ENCODE measurements at places on chromosomes 4 and X.

DNA sequence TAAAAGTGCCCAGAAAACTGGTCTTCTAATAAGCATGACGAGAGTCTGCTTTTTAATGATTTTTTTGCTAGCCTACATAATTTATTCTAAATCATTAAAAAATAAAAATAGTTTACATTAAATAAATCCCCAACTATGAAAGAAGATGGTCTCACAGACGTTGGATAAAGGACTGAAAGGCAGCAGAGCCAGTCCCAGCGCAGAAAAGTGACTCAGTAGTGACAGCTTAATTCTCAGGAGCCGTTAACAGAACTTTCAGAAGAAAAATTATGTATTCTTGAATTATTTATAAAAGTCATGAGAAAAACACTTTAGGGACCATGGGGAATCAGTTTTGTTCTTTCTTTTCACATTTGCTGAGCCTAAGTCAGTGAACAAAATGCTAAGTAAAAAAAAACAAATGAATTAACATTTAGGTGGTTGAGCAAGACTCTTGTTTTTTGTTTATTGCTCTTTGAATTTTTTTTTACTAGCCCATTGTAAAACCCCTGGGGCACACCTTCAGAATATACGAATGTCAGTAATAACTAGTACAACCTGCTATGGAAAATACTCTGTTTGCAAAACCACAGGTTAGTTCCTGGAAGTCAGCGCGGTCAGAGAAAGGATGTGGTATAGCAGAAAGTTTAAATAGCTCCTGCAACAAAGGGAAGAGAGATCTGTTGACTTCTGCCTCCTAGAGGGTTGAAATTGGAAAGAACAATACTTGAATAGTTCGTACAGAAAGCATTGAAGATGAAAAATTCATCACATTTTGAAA lies 50.4 kb upstream of the CCDC160 start:
- H3K36me3 ChIP-seq: no peaks in the 10 kb centered on the region
- H3K27ac ChIP-seq: peak overlapping the region; percentile 0
- peaks cover 22% of the 10 kb centered on the region for H3K4me1 ChIP-seq

DNA sequence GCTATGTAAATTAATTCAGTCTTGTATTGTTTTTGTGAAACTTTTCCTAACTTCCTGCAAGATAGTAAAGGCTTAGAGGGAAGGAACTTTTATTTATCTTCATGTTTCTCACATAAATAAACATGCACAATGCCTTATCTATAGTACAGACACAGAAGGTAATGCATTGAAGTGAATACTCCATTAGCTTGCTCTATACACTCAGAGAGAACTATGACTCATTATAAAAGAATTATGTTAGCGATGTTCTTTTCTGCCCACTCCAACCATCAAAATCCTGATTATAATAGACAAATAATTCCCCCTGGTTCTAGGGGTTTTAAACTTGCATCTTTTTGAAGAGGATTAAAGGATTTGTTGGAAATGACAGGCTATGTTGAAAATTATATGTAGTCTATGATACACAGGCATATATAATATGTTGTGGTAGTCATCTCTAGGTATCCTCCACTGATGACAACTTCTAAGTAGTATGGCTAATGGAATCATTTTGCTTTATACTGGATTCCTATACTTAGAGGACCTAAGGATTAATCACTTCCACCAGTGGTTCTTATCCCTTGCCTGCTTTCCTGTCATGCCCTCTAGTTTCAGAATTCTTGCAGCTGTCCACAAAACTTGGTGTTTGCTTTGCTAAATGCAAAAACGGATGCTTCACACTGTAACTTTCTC lies 115.7 kb downstream of the NDST4 start:
- H3K27ac ChIP-seq: no peak overlapping the region
- peaks cover 10% of the 10 kb centered on the region for H3K4me1 ChIP-seq
- no peak for DNase-seq
- peak overlapping the region; percentile 4 for H3K4me3 ChIP-seq
- peaks cover 3% of the 10 kb centered on the region for H3K27me3 ChIP-seq
- peaks cover 4% of the 10 kb centered on the region for H3K36me3 ChIP-seq

DNA sequence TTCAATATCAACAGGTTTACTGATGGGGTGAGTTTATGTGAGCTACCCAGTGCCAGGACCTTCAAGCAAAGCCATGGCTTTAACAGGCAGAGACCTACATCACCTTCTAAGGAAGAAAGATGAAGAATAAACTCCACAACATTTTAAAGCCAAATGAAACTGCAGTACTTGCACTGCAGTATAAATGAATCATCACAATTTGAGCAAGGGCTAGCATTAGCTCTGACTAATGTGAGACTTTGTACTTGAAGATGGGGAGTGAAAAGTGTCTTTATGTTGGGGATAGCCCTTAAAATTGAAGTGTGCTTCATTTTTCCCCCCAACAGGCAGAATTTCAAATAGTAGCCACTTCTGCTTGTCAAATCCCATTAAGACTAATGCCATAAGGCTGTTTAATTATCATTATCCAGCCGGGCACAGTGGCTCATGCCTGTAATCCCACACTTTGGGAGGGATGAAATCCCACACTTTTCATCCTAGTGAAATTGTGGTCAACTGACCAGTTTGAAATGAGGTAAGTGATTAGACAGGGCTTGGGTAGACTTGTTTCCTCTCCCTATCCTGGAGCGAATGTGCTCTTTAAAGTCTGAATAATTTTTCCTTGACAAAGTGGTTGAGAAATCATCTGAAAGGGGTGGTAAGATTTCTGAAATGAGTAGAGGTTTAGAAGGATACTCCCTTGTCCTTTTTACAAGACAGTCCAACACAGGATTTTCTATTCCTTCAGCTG lies 27.2 kb upstream of the GPR34 start:
- no peak overlapping the region for H3K4me3 ChIP-seq
- no peaks in the 10 kb centered on the region for H3K27me3 ChIP-seq
- H3K4me1 ChIP-seq: no peaks in the 10 kb centered on the region
- DNase-seq: no peak
- peaks cover 16% of the 10 kb centered on the region for H3K36me3 ChIP-seq
- H3K27ac ChIP-seq: no peak overlapping the region

DNA sequence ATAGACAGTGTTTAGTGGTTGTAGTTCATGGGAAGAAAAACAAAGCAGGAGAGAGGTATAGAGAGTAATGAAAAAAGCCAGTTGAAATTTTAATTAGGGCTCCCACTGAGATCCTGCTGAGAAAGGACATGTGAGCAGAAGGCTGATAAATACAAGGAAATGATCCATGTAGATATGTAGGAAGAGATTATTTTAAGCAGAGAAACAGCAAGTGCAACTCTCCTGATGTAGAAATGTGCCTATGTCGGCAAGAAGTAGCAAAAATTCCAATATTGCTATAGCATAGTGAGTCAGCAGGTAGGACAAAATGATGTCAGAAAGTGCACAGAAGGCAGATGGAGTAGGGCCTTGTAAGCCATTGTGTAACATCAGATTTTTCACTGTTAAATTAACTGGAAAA lies 1027.3 kb downstream of the PCDH18 start:
- H3K4me1 ChIP-seq: no peaks in the 10 kb centered on the region
- H3K27ac ChIP-seq: no peak overlapping the region
- no peak overlapping the region for H3K4me3 ChIP-seq
- DNase-seq: no peak
- H3K36me3 ChIP-seq: no peaks in the 10 kb centered on the region

GRCh38 chrX:77009691-77010090 lies 437.5 kb upstream of the FGF16 start:
- no peaks in the 10 kb centered on the region for H3K4me1 ChIP-seq
- no peak overlapping the region for H3K4me3 ChIP-seq
- no peaks in the 10 kb centered on the region for H3K36me3 ChIP-seq
- DNase-seq: no peak

GRCh38 chr4:17030543-17030942 lies 132.1 kb upstream of the LDB2 start:
- no peak overlapping the region for H3K27ac ChIP-seq
- no peaks in the 10 kb centered on the region for H3K4me1 ChIP-seq
- no peaks in the 10 kb centered on the region for H3K36me3 ChIP-seq
- DNase-seq: no peak
- no peaks in the 10 kb centered on the region for H3K27me3 ChIP-seq
- no peak overlapping the region for H3K4me3 ChIP-seq

- H3K27ac ChIP-seq: no peak overlapping the region
- H3K4me3 ChIP-seq: no peak overlapping the region
- no peaks in the 10 kb centered on the region for H3K4me1 ChIP-seq
- no peak for DNase-seq
These were observed 50.3 kb downstream of the SSX3 start for GRCh38 chrX:48306175-48306574.

DNA sequence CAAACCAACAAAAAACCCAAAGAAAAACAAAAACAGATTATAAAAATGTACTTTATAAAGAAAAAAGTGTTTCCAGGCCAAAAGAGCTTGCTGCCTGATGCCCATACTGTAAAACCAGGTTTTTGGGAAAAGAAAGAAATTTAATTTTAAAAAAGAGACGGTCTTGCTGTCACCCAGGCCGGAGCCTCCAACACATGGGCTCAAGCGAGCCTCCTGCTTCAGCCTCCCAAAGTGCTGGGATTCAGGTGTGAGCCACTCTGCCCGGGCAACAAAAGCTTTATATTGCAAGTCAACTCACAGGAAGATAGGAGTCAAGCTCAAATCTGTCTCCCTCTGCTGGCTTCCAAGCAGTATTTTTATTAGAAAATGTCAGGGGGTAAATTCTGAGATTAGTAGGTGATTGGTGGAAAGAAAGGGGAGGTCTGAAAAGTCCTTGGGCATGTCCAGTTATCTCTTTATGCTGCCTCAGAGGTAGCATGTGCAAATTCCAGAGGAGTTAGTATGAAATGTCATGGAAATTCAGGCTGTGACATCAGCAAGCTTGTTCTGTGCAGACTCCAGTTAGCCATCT lies 39.4 kb downstream of the MGST2 start:
- no peak overlapping the region for H3K4me3 ChIP-seq
- H3K27me3 ChIP-seq: no peaks in the 10 kb centered on the region
- H3K36me3 ChIP-seq: peaks cover 33% of the 10 kb centered on the region
- no peak for DNase-seq

DNA sequence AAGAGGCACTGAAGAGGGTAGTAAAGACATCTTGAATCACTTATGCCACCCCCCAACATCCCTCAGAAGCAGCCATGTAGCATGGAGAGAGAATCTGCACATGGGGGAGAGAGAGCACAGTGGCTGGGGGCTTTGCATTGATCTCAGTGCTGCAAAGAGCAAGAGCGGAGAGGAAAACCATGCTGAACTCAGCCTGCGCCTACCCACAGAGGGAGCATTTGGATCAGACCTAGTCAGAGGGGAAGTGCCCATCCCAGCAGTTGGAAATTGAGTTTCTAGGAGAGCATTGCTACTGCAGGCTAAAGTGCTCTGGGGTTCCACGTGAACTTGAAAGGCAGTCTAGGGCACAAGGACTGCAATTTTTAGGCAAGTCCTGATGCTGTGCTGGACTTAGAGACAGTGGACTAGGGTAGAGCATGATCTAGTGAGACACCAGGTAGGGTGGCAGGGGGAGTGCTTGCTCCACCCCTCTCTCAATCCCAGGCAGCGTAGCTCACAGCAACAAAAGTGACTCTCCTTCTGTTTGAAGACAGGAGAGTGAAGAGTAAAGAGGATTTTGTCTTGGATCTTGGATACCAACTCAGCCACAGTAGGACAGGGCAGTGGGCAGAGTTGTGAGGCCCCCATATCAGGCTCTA lies 9.0 kb upstream of the PROM1 start:
- H3K36me3 ChIP-seq: no peaks in the 10 kb centered on the region
- H3K27me3 ChIP-seq: peaks cover 9% of the 10 kb centered on the region
- H3K4me3 ChIP-seq: no peak overlapping the region
- DNase-seq: no peak

- H3K36me3 ChIP-seq: no peaks in the 10 kb centered on the region
- DNase-seq: no peak
- H3K27ac ChIP-seq: no peak overlapping the region
- no peak overlapping the region for H3K4me3 ChIP-seq
- no peaks in the 10 kb centered on the region for H3K4me1 ChIP-seq
These were observed 92.5 kb downstream of the GPR50 start for GRCh38 chrX:151268836-151269235.

DNA sequence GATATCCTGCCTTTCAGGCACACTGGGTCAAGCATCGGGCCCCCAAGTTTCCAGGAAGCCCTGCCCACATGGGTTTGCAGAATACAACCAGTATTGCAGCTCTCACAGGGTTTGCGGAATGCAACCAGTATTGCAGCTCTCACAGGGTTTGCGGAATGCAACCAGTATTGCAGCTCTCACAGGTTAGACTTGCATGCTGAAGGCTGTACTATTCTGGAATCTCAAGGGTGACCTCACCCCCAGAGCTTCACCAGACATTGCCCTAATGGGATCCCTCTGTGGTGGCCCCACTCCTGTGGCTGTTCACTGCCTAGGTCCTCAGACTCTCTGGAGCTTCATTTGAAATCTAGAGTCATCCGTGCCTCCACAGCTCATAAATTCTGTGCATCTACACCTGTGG lies 640.7 kb upstream of the ATOH1 start:
- no peaks in the 10 kb centered on the region for H3K27me3 ChIP-seq
- H3K27ac ChIP-seq: no peak overlapping the region
- H3K4me3 ChIP-seq: no peak overlapping the region
- DNase-seq: no peak
- peaks cover 14% of the 10 kb centered on the region for H3K4me1 ChIP-seq
- H3K36me3 ChIP-seq: no peaks in the 10 kb centered on the region

- no peak overlapping the region for H3K27ac ChIP-seq
- H3K4me1 ChIP-seq: no peaks in the 10 kb centered on the region
- H3K4me3 ChIP-seq: no peak overlapping the region
- H3K27me3 ChIP-seq: no peaks in the 10 kb centered on the region
These were observed 401.5 kb downstream of the PPP3CA start for GRCh38 chr4:100945789-100946188.

DNA sequence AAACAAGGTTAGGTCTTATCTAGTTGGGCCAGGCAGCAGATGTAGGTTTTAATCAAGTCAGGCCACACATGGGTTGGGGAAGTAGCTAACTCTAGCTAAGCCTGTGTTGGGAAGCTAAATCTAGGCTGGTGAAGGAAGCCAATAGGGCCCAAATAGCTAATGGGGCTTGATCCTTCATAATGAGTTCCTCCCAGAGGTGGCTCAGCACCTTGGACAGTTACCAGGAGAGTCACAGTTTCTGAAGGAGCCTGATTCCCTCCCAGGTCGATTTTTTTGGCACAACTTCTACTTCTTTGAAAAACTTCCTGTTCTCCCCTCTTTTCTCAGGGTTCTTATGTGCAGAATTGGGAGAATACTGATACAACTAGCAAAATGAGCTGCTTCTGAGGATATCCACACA lies 242.5 kb upstream of the PRPS2 start:
- H3K4me3 ChIP-seq: no peak overlapping the region
- no peak for DNase-seq
- no peaks in the 10 kb centered on the region for H3K4me1 ChIP-seq

- H3K4me1 ChIP-seq: peaks cover 10% of the 10 kb centered on the region
- H3K4me3 ChIP-seq: no peak overlapping the region
- H3K27me3 ChIP-seq: peaks cover 13% of the 10 kb centered on the region
- no peak overlapping the region for H3K27ac ChIP-seq
- no peak for DNase-seq
These were observed 521.9 kb downstream of the FAT4 start for GRCh38 chr4:125836597-125837195.

DNA sequence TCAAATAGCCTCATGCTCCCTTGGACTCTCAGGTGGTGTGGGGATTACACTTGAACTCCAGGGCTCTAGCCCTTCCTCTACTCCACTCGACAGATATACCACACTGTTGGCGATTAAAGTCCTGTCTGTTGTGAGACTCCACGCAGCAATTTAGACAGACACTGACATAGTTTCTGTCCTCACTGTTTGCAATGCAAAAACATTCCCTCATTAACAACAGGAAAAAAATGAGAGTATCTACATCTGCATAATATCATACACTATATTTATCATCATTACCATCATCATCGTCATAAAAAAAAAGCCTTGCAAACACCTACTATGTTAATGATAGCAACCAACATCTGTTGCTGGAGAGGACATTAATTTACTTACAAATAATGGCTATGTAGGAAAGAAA lies 132.4 kb downstream of the RASL11B start:
- H3K36me3 ChIP-seq: peaks cover 3% of the 10 kb centered on the region
- DNase-seq: no peak
- no peak overlapping the region for H3K27ac ChIP-seq
- H3K27me3 ChIP-seq: peaks cover 4% of the 10 kb centered on the region
